EL (cell line): ENCODE measurements at places on chromosomes 7 and 10.

- no peak for DNase-seq
Observed at GRCh38 chr7:1666823-1667565, 3.1 kb upstream of the ELFN1 start.

- no peak for DNase-seq
Observed at GRCh38 chr7:41910940-41911600, 208.2 kb upstream of the INHBA start.

DNA sequence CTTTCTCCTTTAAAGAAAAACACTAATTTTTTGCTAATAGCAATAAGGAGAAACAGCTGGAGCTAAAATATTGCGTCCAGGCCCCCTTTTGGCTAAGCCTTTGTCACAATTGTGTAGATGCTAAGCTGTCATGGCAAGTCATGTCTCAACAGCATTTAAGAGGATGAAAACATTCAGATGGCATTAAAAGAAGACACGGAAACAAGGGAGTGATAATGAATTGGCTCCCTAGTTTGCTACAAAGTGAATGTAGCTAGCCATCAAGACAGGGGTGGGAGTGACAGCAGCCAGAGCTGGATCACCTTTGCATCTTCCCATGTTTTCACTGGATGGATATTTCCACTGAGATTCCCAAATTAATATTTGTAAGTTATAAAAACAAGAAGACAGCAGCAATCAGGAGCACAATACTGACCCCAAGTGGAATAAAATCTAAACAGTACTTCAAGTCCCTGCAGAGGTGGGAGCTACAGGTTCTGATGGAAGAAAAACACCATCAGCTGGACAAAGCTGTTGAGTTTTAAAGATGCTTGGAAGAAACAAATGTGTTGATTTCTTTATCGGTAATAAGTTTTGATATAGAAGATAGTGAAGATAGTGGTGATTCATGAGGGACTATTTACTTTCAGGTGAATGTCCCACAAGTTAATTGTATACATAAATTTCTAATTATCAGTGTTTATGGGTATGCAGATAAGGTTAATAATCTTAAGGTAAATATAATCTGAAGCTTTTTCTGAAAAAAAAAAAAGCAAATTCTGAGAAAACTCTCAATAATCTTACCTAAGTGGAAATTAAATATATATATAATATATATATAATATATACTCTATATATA lies 129.4 kb downstream of the SLC16A9 start:
- DNase-seq, result peak; percentile 3

DNA sequence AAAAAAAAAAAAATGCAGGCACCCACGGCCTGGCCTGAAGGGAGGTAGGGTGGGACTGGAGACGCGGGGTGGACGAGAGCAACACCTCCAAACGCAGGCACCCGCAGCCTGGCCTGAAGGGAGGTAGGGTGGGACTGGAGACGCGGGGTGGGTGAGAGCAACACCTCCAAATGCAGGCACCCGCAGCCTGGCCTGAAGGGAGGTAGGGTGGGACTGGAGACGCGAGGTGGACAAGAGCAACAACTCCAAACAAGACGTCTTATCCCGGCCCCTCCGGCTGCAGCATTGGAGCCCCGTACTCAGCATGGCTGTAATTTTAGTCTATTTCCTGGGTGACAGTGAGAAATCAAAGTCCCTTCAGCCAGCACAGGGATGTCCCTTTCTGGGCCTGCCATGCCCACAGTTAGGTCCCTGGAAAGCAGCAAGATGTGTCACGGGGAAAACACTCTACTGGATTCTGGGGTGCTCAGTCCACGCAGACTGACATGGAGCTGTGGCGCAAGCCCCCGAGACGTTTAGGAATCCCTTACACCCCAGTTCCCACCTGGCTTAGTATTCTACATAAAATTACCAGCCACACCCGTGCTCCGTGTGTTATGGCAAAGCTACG lies 119.9 kb downstream of the WDR37 start:
- DNase-seq, result no peak

- no peak for DNase-seq
Observed at GRCh38 chr7:10740805-10741204, 232.9 kb upstream of the PHF14 start.

- DNase-seq, result no peak
Observed at GRCh38 chr7:1646391-1646790, 23.7 kb upstream of the ELFN1 start.

DNA sequence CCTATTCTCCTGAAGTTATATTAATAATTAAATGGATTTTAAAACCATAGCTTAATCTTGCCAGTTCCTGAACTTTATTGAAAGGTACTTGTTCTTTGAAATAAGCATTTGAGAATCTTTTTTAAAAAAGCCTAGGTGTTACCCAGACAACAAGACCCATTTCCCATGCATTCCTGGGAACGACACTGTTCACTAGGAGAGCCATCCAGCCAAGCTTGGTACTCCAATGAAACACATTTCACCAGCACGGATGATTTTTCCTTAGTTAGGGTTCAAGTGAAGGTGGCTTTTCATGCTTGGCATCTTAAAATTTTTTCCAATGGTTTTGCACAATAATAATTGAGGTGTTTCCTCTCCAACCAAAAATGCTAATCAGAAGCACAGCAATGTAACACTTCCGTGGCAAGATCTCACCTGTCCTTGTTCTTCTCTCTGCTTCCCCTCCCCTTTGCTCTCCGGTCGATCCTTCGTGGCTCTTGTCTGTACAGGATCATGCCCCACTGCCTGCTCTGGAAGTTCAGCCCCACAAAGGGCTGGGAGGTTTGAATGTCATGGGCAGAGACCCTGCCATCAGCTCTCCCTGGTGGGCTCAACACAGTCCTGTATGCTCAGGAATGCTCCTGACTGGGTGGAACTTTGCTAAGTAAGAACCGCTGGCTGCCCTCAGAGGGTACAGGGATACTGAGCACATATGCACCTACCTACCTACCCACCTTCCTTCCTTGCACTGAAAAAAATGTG lies 69.7 kb upstream of the AQP1 start:
- DNase-seq, result no peak

DNA sequence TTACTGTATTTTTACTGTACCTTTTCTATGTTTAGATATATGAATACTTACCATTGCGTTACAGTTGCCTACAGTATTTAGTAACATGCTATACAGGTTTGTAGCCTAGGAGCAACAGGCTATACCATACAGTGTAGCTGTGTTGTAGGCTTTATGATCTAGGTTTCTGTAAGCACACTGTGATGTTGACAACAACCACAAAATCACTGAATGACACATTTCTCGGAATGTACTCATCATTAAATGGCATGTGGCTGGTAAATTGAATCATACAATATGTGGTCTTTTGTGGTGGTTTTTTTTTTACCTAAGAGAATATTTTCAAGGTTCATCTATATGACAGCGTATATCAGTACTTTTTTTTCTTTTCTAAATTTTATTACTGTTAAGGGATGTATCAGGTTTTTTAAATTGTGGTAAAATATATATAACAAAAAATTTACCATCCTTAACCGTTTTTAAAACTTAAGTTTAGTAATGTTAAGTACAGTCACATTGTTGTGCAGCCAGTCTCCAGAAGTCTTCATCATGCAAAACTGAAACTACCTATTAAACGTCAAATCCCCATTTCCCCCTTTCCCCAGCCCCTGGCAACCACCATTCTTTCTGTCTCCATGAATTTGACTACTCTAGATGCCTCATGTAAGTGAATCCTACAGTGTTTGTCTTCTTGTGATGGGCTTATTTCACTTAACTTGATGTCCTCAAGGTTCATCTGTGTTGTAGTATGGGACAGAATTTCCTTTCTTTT lies 21.5 kb downstream of the BTAF1 start:
- peak; percentile 70 for DNase-seq

- DNase-seq, result no peak
Observed at GRCh38 chr10:46299536-46300369, 13.0 kb downstream of the ANTXRL start.

GRCh38 chr7:24602860-24603456 lies 29.7 kb downstream of the PALS2 start:
- DNase-seq, result no peak

- DNase-seq, result no peak
Observed at GRCh38 chr7:88116235-88116795, 103.5 kb downstream of the SRI start.

GRCh38 chr7:5533821-5534367 lies 110.3 kb upstream of the TNRC18 start:
- no peak for DNase-seq

GRCh38 chr10:108894402-108895301 lies 1028.7 kb downstream of the XPNPEP1 start:
- DNase-seq, result no peak

GRCh38 chr10:132774902-132775863 lies 10.8 kb downstream of the NKX6-2 start:
- DNase-seq, result no peak

GRCh38 chr7:28318101-28318762 lies 94.1 kb upstream of the CREB5 start:
- peak; percentile 36 for DNase-seq

GRCh38 chr7:45460379-45460778 lies 113.8 kb upstream of the ADCY1 start:
- DNase-seq, result no peak

GRCh38 chr7:75813781-75814236 lies at the start of gene CCL24:
Gene CCL24 (minus strand): TSS chr7:75813806. CDS start chr7:75813715, 91 bp downstream.
- DNase-seq, result no peak

DNA sequence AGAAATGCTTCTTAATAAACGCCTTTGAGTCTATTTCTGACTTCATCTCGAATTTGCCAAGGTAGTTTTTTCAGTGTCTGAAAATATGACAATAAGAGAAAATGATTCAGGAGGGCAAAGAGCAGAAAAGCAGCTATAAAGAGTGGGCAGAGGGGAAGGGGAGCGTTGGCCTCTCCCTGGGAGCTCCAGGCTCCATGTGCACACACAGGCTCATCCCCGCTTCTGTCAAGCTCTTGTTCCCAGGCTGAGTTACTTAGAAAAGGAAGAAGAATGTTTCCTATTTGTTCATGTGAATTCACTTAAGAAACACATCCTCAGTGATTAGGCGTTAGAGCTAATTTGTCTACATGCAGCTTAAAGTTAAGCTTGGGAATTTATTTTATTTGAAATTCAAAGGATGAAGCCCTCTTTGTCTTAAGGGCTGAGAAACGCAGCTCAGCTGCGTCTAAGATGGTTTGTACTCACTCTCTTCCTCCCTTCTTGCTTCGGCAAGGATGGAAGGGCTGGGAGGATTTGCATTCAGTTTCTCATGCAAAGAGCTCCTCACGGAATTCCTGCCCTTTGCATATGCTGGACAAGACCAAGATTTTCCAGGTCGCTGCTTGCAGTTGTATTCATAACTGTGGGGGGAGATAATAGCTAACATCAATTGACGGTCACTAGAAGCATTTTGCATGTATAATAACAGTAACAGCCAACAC lies 29.0 kb upstream of the ATXN7L1 start:
- DNase-seq, result no peak

- peak; percentile 62 for DNase-seq
Observed at GRCh38 chr10:31604096-31604495, 285.1 kb downstream of the ZEB1 start.

GRCh38 chr7:142381727-142382390 lies 124.0 kb upstream of the PRSS58 start:
- DNase-seq, result no peak

GRCh38 chr10:31157123-31158010 lies 125.7 kb upstream of the ZNF438 start:
- peak; percentile 53 for DNase-seq

GRCh38 chr10:23337616-23338015 lies 7.0 kb downstream of the C10orf67 start:
- DNase-seq, result no peak

DNA sequence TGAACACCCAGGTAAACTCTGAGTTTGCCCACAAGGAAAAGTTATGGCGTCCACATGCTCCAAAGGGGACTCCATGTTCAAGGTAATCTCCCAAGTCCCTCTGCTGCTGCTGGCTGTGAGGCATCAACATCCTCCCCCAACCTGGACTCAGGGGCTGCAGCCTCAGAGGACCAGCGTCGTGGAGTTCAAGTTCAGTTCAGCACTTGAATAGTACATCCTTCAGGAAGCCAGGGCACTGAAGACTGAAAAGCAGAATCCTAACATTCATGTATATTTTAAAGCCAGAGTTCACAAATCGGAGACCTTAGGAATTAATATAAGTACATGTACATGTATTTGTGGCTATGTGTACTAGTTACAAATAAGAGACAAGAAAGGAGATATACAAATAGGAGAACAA lies 90.4 kb downstream of the PTPRE start:
- no peak for DNase-seq

- DNase-seq, result peak; percentile 27
Observed at GRCh38 chr7:111439977-111440376, 122.3 kb downstream of the IMMP2L start.

GRCh38 chr10:101095550-101096213 lies 33.9 kb downstream of the KAZALD1 start:
- peak; percentile 70 for DNase-seq

GRCh38 chr10:30979956-30980355 lies 51.7 kb downstream of the ZNF438 start:
- no peak for DNase-seq

- no peak for DNase-seq
Observed at GRCh38 chr10:119500821-119501220, 41.7 kb downstream of the RGS10 start.

GRCh38 chr10:62687230-62687748 lies 117.2 kb upstream of the ADO start:
- peak; percentile 30 for DNase-seq

DNA sequence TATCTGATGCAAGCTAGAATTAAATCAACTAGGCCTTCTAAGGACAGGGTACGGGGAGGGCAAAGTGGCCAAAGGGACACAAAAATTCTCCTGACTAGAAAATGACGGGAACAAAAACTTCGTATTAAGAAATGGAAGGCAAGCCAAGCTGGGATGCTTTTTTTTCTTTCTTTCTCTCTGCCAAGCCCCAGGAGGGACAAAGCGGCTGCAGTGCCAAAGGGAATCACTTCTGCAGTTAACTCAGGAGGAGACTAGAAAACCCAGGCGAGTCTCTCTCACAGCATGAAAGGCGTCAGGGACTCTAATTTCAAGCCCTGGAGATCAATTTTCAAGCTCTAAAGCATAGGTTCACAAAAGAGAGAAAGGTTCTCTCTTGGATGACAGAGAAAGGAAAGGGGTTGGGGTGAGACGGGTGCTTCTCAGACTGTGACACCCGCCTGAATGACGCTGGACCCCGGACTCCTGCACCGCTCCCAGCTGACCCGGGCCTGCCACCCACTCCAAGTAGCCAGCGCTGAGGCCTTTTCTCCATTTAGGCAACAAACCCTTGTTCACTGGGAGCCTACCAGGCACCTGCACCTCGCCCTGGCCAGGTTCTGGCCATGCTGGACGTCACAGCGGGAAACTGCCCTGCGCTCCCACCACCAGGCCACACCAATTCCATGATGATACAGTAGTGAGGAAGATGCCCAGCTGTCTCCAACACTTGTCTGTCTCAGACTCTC lies 56.5 kb downstream of the KIAA1549 start:
- DNase-seq, result no peak

DNA sequence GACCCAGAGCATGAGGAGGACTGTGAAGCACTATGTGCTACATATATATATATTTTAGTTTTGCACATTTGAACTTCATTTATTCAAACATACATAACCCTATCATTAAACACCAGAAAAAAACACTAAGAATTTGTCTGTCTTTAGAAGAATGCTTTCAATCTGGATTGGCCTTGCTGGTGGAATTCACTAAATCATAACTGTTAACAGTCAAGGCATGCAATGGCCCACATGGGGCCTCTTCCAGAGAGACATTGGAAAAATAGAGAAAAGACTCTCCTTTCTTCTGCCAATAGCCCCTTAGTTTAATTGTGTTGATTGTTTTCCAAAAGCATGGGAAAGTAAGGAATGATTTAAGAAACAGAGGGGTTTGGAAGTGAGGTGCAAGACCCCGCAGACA lies 77.9 kb downstream of the MRPL32 start:
- DNase-seq, result no peak
